ENCODE measurements at places on chromosomes 3 and 15.

DNA sequence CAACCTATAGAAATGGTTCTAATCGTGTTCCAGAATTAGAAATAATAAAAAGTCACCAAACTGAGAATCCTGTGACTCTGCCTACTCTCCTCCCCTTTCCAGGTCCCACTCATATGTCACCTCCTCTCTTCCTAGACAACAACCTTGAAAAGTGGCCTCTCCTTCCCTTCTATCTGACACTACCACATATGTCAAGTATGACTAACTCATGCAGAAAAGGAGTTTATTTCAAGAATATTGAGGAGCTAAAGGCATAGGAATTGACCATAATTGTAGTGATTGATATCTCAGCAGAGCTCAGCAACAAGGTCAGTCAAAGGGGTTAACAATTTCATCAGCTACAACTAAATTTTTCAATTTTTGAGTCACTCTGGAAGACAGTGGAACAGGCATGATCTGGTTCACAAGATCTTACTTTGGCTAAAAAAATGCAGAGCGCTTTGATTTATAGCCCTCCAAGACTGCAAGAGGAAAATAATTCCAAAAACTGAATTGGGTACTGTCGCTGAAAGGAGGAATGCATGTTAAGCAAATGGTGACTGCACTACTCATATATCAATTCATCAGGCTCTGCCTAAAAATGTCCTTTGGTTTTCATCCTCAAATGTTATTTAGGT lies 160.6 kb upstream of the ARHGEF26 start:
- DNase-seq: no peak

GRCh38 chr3:24773798-24774197 lies 279.1 kb upstream of the THRB start:
- DNase-seq: no peak

GRCh38 chr3:112585782-112586181 lies 23.9 kb downstream of the SLC35A5 start:
- DNase-seq: no peak

GRCh38 chr3:58175437-58176184 lies 35.2 kb downstream of the DNASE1L3 start:
- no peak for DNase-seq
